ENCODE measurements at places on chromosomes 6 and 20.

DNA sequence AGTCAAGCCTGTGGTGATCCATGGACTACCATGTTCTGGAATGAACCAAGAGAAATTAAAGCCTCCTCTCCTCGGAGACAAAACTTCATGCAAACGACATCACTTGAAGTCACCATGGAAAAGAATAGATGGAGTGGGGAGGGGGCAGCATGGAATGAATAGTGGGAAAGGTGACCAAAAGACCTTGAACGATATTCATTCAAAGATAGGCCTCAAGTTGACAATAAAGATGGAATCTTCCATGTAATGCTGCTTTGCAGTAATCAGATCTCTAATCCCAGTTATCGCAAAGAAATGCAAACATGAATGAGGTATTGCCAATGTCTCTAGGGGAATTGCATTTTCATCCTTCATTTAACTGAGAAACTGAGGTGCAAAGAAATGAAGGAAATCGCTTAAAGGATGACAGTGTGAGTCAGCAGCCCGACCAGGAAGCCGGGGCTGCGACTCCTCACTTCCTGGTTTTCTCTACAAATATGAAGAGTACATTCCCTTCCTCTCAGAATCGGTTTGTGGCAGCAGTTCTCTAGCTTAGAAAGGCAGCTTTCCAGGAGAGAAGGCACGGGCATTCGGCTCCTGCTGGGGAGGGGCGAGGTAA is 65.6 kb upstream of the RREB1 start:
- DNase-seq, result no peak

DNA sequence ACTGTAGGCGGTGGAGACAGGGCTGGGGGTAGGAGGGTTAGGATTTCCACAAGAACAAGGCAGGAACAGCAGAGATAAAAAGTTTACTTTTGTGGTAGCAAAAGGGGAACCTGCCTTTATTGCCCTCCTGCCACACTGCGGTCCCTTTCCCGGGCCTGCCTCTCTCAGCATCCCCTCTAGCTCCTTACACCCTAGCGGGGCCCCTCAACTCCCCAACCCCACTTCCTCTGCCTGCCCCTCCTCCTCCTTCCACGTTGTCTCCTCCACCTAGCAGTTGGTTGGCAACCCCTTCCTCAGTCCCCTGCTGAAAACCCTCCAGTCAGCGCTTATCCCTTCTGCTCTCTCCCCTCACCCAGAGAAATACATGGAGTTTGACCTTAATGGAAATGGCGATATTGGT is 714 bp downstream of the AIF1 start:
- DNase-seq, result no peak

DNA sequence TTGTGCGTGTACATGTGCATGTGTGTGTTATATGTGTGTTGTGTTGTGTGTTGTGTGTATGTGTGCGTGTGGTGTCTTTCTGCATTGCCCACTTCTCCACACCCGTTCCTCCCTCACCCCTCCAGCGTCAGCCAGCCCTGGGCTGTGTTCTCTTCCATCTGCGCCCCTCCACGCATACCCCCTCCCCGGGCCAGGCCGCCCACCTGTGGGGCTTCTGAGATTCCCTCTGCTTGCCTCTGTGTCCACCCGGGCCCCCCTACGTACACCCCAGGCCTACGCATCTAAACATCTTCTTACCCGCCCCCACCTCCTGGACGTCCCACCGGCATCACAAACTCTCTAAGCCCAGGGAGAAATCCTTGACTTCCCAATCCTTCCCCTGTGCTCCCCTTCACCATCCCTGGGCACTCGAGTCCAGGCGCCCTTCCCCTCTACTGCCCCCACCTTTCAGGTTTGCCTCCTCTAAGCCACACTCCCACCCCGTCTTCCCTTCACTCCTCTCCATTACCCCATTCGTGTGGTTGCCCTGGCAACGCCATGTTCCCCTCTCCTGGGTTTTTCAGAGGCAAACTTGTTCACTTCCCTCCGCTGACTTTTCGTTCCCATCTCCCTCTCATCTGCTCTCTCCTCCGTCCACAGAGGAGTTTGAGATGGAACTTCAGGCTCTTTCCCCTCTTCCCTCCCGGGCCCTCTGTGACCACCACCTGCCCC is 81.7 kb upstream of the NNAT start:
- DNase-seq, result no peak

DNA sequence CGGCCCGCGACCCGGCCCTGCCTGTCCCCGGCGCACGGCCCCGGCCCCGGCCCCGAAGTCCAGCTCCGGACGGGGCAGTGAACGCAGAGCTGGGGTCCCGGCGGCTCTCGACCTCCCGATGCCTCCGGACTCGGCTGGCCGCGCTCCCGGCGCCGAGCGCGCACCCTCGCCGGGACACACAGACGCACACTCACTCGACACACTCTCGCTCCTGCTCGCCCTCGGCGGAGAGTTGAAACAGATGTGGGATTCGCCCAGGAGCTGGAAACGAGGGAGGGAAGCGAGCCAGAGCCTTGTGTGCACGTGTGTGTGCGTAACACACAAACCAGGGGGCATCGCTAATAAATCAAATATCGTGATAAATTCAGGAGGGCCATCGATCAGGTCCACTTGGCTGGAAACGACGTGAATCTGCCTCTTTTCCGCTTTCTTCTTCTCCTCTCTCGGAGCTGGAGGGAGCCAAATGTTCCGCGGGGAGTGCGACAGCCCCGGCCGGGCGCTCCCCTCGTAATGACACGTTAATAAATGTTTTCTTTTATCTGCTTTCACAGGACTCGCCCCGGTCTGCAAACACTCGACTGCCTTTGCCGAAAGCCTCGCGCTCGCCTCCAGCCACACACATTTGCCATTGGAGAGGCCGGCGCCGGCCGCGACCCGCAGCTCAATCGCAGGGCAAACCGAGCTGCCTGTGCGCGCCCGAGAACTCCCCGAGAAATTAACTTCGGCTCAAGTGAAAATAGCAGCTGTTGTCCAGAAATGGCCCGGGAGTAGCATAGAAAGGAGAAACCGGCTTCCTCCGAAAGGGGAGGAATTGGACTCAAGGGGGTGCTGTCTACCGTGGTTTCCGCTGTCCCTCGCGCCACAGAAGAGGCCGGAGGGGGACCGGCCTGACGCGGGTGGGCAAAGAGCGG is 828 bp upstream of the SULF2 start:
- no peak for DNase-seq

GRCh38 chr6:18154507-18155149 is at the start of gene TPMT:
Gene TPMT (minus strand): TSS chr6:18155077. CDS start chr6:18149127, 5,950 bp downstream.
- DNase-seq, result no peak

DNA sequence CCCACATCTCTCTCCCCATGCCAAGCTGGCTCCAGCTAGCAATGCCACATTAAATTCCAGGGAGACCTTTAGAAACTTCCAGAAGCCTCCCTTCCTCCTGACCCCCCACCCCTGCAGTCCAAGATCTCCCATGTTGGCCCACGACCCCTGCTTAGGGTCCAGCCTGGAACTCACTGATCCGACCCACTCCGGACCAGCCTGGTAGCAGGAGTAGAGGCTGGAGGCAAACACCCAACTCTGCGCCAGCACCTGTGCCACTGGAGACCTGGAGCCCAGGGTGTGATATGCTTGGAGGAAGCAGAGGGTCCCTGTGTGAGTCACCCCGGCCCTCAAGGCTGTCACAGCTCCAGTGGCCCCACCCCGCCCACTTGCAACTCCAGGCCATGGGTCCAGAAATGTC is 3.3 kb upstream of the ULBP1 start:
- no peak for DNase-seq

GRCh38 chr6:149024361-149024760 is 277.5 kb downstream of the UST start:
- DNase-seq, result no peak

DNA sequence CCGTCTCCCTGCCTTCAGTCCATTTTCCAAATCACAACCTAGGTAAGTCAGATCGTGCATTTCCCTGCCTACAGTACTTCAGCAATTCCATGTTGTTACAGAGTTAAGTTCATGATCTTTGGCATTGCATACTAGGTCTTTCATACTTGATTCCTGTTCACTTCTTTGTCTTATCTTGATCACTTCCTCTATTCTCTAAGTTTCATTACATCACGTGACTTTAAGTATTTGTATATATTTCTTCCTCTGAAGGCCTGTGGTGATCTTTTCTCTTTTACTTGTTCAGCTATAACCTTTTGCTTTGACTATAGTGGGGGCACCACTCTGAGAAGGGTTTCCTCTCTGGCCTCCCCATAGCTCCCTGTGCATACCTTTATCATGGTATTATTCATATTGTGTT is 100.2 kb downstream of the TRMT11 start:
- no peak for DNase-seq

All from stimulated activated CD8-positive, alpha-beta memory T cell treated with anti-CD3 and anti-CD28 coated beads, Interleukin-7, amount 100 ng/mL, for 1 hour (primary cell).